ENCODE measurements at places on chromosomes 1 and 21.

- no peak for DNase-seq
These were observed 23.0 kb downstream of the DPH5 start for GRCh38 chr1:101002551-101002950.

- DNase-seq: no peak
These were observed 16.9 kb downstream of the CROCC start for GRCh38 chr1:16938351-16939321.

DNA sequence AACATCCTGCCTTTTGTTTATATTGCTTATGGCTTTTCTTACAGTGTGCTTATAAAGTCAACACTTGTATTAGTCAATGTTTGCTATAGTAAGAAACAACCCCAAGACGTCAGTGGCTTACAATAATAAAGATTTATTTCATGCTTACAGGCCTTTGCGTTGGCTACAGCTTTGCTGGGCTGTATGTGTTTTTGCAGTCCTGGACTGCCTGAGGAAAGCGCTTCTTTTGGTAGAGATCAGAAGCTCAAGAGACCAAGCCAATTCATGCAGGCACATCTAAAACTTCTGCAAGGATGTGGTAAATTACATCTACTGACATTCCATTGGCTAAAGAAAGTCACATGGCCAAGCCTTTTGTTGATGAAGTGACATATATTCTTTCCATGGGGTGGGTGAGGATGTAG lies 17.5 kb upstream of the PRKAA2 start:
- no peak for DNase-seq

- DNase-seq: no peak
These were observed 4.6 kb upstream of the SMG7 start for GRCh38 chr1:183467687-183468086.

DNA sequence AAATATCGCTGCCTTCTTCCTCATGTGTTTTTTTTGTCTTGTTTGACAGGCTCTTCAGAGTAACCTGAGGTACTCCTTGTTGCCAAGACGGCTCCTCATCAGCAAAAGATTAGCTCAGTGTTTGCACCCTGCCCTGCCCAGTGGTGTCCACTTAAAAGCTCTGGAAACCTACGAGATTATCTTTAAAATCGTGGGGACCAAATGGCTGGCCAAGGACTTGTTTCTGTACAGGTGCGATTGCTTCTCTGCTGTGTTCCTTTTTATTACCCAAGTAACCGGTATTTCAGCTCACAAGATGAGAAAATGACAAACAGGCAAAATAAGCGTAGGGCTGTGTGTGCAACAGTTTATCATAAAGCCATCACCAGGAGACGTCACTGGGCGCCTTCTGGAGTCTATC lies 42.4 kb downstream of the DOP1B start:
- DNase-seq: no peak

- no peak for DNase-seq
These were observed 8.8 kb upstream of the ATP13A2 start for GRCh38 chr1:17020502-17020901.

DNA sequence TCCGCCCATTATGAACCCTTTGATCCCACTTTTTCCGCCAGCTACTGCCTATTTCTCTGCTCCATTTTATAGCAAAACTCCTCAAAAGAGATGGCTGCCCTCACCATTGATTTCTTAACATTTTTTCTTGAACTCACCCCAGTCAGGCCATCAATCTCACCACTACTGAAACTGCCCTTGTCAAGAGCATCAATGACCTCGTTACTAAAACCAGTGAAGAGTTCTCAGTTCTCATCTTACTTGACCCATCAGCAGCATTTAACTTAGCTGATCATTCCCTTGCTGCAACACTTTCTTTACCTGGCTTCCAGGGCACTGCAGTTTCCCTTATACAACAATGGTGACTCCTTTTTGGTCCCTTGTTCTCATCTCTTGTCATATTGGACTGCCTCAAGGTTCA lies 35.2 kb upstream of the FASLG start:
- no peak for DNase-seq

DNA sequence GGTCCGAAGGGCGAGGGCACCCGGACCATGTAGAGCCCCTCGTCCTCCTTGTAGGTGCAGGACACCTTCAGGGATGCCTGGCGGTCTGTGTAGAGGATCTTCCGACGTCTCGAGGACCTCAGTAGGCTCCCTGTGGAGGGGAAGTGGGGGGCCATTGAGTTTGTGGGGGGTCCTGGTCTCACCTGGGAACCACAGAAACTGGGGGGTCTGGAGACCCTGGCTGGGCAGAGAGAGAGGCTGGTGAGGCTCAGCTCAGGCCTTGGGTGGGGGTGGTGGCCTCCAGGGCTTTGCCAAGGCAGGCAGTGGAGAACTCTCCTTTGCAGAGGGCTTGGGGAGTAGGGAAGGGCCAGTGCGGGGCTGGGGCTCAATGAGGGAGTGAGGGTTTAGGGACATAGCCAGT lies 19.0 kb downstream of the MYOM3 start:
- no peak for DNase-seq

DNA sequence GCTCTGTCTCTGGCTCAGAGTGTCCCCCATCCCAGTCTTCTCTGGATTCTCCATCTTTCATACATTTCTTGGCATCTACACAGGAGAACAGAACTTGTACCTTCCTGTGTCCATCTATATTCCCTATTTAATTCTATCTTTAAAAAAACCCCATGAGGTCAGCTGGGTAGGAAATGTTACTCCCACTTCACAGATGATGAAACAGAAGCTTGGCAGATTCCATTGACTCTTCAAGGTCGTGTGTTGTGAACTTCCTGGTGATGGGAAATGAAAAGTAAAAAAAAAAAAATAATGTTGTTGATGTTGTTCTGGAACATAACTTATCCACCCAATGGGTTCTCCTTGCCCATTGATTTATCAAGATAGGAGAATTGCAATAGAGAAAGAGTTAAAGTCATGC lies 8.9 kb downstream of the CHI3L2 start:
- no peak for DNase-seq

DNA sequence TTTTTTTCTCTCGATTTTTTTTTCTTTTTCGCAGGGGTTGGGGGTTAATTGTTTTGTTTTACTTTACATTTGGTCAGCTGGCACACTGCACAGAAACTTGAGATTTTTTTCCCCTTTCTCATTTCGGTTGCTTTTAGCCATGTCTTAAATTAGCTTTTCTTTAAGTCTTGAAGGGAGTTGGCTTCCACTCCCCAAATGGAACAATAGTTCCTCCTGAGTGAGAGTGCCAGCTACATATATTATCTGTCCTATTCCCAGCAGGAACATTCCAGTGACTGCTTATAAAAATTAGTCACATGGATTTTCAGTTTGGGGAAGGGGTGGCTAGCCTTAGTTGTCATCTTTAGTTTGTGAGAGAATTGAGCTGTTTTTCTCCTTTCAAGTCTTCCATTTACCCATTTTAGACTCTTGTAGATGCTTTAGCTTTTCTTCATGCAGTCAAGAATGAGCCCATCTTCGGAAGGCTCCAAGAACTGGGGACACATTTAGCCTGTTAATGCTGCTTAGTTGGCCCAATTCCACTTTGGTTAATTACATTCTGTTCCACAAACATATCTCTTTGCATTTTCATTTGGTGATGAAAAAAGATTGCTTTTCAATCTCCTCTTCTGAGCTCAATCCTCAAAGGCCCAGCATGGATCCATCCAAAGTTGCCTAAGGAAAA lies 510.1 kb upstream of the CXADR start:
- DNase-seq: no peak

Data from stromal cell of bone marrow (primary cell).